ENCODE measurements at places on chromosomes 11 and 22. TPM values are rescaled to one million over a fixed set of nuclear protein-coding genes. Genes with fewer than 3 reads are reported as not detected.

FAM111A gene
- 14.4 TPM for polyA plus RNA-seq

LYVE1 gene
- not detected for polyA plus RNA-seq

LRRC74B gene
- not detected for polyA plus RNA-seq

SOX10 gene
- not detected for polyA plus RNA-seq

- no peak for DNase-seq
Measured at GRCh38 chr11:111310088-111310487, 11.7 kb downstream of the POU2AF3 start.

- DNase-seq = no peak
Measured at GRCh38 chr11:76240161-76240540, 33.8 kb upstream of the WNT11 start.

GRCh38 chr11:72010529-72011233 is 12.0 kb downstream of the IL18BP start:
- no peak for DNase-seq

- no peak for DNase-seq
Measured at GRCh38 chr22:26789951-26790350, 132.6 kb downstream of the MIAT start.

GRCh38 chr11:1889941-1890855 is 1.5 kb downstream of the PRR33 start:
- no peak for DNase-seq

GRCh38 chr22:32590556-32590955 is 115.9 kb downstream of the FBXO7 start:
- peak; percentile 63 for DNase-seq

DNA sequence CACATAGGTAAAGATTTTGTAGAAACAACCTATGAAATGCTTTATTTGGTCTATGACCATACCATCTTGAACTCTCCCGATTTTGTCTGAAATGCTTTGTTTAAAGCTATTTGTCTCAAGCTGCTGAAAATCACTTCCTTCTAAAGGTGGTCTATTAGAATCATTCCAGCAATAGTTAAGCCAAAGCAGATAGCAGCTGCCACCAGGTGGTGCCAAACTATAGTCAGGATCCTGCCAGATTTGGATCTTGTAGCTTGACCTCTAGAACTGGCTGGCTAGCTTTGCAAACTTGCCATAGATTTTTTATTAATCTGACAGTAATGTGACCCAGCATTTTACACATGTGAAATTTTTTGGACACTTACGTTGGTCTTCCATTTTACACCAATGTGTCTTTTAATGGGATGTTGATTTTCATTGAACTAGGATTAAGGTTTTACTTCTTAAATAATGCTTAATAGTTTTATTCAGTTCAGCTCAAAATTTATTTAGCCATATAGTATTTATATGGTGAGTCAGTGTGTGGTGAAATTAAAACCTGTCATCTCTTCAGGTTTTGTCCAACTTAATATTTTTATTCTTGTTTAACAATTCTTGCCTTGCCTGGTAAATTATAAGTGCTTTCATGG is 19.7 kb downstream of the CTR9 start:
- DNase-seq = peak; percentile 55

GRCh38 chr11:60528465-60528864 is 13.3 kb downstream of the MS4A13 start:
- DNase-seq = no peak

GRCh38 chr11:101860696-101861427 is 53.9 kb upstream of the CEP126 start:
- peak; percentile 76 for DNase-seq

GRCh38 chr11:134442246-134442645 is 30.2 kb upstream of the B3GAT1 start:
- no peak for DNase-seq

- no peak for DNase-seq
Measured at GRCh38 chr11:27115051-27115650, 74.5 kb downstream of the BBOX1 start.

GRCh38 chr22:23501261-23501619 is 78.8 kb downstream of the IGLL1 start:
- DNase-seq = no peak

GRCh38 chr22:38870312-38870741 is 1.7 kb downstream of the CBX6 start:
- peak; percentile 78 for DNase-seq

- peak; percentile 37 for DNase-seq
Measured at GRCh38 chr22:38927033-38927781, 30.2 kb upstream of the APOBEC3A start.

- peak; percentile 55 for DNase-seq
Measured at GRCh38 chr11:76617553-76618265, 52.8 kb downstream of the LRRC32 start.

- DNase-seq = peak; percentile 36
Measured at GRCh38 chr22:27045103-27045947, 387.9 kb downstream of the MIAT start.

GRCh38 chr11:10109806-10110205 is 184.2 kb downstream of the SBF2 start:
- peak; percentile 83 for DNase-seq

GRCh38 chr11:100328626-100329340 is 358.3 kb upstream of the ARHGAP42 start:
- DNase-seq = peak; percentile 7

DNA sequence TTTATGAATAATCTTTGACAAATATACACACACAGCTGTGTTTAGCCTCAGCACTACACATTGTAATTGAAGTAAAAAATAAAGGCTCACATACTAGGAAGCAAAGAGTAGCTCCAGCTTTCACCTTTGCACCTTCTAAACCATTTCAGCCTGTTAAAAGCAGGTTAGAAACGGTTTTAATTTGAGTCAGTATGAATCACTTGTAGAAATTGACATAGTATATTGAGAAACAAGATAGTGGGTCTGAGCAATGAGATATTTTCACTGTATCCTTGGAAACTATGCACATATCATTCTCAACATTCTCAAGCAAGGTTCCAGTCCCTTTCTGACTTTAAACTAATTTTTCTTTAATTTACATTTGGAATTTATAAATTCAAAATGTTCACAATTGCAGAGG is 380.3 kb downstream of the AASDHPPT start:
- peak; percentile 89 for DNase-seq

DNA sequence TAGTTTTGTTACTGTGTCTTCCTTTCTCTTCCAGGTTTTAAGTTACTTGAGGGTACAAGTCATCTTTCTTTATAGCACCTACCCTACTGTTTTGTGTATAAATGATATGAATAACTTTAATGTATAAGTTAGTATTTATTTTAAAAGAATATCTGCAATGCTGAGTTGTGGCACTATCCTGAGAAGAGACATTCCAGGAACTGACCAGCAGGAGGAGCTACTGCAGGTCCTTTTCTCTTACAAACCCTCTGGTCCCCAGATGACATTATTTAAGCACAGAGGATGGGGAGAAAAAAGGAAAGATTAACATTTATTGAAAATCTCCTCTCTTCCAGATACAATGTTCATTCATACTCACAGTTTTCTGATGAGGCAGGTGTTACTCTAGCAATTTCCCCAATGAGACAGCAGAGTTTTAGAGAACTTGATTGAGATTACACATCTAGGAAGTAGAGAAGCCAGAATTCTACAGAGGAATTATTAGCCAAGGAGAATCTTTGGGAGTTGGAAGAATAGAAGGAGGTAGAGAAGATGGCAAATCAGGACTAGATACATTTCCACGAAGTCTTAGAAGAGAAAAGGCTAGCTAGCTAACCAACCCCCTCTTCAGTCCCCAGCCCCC is 541.2 kb upstream of the API5 start:
- DNase-seq = no peak

DNA sequence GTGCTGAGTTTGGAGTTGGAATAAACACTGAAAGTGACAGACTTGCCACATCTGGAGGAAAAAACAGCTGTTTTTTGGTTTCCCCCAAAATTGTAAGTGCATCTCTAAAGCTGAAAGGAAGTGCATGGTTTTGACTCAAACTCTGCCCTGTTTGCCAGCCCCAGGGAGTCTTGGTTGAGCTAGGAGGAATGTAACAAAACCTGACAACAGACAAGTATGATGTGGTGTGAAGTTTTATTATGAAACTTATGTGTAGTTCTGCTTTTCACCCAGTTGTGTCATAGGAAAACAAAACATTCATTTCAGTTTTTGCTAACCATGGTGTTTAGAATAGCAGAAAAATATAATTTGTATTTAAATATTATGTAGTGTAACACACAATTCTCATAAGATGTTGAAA is 31.7 kb upstream of the PDE3B start:
- no peak for DNase-seq

GRCh38 chr22:48722661-48723060 is 1105.0 kb downstream of the BRD1 start:
- no peak for DNase-seq

Measured in IMR-90 (cell line).